ENCODE measurements at places on chromosomes 6 and 20. TPM values are rescaled to one million over a fixed set of nuclear protein-coding genes. Genes with fewer than 3 reads are reported as not detected.

Gene GSTA2
- total RNA-seq: not detected

Gene GABRR1
- not detected for total RNA-seq

Gene TGM2
- total RNA-seq: 1.5 TPM

Gene ADGB
- total RNA-seq: not detected

Gene ULBP2
- 3.1 TPM for total RNA-seq

Gene SIGLEC1
- not detected for total RNA-seq

Gene SLC4A11
- total RNA-seq: 5.7 TPM

Gene FAM184A
- 2.2 TPM for total RNA-seq

Gene PPP1R3G
- 0.07 TPM for total RNA-seq

Gene PARD6B
- total RNA-seq: 5.8 TPM

Gene MOCS1
- 4.9 TPM for total RNA-seq

Gene CD93
- total RNA-seq: not detected

Gene SEC63
- 204 TPM for total RNA-seq
